ENCODE measurements at places on chromosomes 12 and 14.

DNA sequence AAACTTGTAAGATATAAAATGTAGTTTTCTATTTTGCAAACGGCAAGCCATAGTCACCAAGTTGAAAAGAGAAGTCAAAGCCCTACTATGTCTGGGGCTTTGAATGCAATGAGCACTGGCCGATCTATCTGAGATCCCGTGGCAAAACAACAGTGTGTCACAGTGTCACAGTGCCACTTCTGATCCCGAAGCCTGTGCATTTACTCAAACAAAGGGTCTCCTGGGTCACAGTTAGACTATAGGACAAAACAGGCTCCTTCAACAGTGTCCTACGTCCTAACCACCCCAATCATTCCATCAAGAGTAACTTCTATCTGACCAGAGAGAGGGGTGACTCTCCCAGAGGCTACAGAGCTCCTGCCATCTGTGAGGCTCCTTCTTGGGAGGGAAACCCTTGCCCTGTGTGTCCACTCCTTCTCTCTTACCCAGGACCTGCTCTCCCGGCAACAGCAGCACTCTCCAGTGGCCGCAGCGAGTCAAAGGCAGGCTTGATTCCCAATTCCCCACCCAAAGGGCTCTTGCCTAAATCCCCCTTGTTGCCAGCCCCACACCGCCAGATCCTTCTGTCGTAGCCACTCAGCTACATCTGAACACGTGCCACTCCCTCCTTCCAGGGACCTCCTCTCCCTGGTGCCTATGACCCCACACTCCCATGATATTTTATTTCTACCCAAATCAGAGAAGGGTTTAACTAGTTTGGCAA is 14.0 kb upstream of the SELPLG start:
- no peak for DNase-seq

GRCh38 chr14:54498095-54498531 is 9.3 kb upstream of the GMFB start:
- DNase-seq, result no peak

GRCh38 chr12:123075646-123076171 is 75.2 kb downstream of the PITPNM2 start:
- no peak for DNase-seq

DNA sequence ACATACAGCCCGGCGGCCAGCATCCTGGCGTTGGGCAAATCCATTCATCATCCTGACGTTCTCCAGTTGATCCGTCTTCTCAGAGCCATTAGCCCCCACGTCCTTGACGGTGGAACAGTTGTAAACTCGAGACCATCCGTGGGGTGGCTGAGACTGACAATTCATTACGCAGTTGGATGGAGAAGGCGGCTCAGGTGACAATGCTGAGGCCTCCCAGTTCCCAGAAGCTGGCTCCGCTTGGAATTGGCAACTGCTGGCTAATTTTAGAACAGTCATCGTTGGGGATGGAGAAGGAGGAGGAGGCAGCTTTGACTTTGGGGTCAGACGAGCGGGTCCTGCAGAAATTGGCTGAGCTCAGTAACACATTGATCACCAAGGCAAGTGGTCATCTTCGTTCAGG is 186.5 kb downstream of the PHETA1 start:
- no peak for DNase-seq

DNA sequence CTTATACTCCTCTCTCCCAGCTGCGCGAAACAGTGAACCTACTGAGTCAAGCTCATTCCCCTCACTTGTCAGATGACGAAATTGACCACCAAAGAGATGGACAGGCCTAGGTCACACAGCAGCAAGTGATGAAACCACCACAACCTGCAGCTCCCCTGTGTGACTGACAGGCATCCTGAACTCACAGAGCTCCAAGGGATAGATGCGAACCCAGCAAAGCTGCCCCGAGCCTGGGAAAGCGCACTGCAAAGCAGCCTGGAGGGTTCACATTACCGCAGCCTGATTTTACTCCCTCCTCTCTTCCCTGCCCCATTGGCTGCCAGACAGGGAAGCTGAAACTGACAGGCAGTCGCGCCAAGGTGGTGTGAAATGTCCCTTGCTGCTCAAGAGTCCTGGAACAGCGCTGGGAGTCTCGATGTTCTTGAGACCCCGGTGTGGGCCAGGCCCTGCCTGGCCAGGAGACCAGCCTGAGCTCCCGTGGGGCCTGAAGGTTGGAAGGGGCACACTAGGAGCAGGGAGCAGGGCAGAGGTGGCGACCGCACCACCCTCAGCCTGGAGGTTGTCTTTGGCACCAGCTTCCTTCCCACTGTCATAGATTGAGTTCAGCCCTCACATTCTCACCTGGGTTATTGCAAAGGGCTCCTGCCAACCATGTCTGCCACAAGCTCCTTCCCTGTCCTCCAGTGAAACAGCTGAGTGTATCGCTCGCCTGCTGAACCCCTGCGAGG is 36.3 kb downstream of the SNRNP35 start:
- DNase-seq, result no peak

All from putamen (tissue), 1 donor.